ENCODE measurements at places on chromosomes 2 and 18.

DNA sequence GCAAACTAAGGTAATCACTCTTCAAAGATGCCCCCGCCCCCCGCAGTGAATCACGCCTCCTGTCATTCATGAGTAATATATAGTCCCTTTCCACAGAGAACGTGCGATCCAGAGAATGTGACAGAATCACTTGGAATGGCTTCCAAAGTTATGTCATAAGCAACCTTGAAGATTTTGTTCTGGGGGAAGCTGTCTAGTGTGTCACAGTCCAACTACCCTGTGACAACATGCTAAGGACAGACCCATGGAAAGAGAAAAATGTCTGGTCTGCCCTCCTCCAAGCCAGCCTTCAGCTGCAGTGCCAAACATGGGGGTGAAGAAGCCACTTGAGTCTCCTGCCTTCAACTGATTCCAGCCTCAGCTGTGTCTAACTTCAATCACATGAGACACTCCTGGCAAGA, 259.1 kb downstream of the SS18 start:
- no peak for DNase-seq

- no peak for DNase-seq
Observed at GRCh38 chr2:189222468-189223105, 43.0 kb upstream of the COL5A2 start.

DNA sequence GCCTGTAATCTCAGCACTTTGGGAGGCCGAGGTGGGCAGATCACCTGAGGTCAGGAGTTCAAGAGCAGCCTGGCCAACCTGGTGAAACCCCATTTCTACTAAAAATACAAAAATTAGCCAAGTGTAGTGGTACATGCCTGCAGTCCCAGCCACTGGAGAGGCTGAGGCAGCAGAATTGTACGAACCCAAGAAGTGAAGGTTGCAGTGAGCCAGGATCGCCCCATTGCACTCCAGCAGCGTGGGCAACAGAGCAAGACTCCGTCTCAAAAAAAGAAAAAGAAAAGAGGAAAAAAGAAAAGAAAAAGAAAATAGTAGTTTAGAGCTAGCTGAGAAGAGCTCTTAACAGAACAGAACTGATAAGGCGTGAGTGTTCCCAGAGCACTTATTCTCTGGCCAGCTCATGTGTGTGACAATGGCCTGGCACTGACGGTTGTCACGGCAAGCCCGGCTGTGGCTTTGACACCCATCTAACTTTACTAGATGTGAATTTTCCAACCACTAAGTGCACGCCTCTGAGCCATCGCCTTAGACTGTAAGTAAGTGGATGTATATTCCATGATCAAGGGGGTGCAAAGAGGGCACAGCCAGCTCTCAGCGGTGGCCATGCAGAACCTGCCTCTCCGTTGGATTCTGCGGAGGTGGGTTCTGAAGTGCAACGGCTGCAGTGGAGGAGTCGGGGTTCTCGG, 80.0 kb downstream of the ZNF516 start:
- no peak for DNase-seq

- no peak for DNase-seq
Observed at GRCh38 chr2:7895289-7895688, 786.6 kb upstream of the ID2 start.

- no peak for DNase-seq
Observed at GRCh38 chr2:202149936-202150335, 76.9 kb downstream of the KIAA2012 start.

DNA sequence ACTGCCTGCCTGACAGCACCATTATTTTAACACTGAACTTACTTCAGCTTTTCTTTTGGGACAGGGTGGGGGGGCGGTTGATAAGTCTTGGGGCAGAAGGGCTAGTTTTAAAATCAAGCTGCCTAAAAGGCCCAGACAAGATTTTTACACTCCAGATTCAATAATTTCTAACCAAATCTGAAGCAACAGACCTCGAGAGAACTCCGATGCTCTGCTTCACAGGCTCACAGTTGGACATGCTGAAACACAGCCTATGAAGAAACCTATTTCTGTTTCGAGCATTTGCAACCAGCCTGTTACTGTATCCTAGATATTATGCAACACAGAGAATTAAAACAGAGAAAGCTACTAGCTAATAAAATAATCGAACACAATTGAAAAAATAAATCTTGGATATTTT, 1.3 kb upstream of the MYT1L start:
- DNase-seq: no peak

- no peak for DNase-seq
Observed at GRCh38 chr2:54666634-54667265, 56.7 kb upstream of the EML6 start.

DNA sequence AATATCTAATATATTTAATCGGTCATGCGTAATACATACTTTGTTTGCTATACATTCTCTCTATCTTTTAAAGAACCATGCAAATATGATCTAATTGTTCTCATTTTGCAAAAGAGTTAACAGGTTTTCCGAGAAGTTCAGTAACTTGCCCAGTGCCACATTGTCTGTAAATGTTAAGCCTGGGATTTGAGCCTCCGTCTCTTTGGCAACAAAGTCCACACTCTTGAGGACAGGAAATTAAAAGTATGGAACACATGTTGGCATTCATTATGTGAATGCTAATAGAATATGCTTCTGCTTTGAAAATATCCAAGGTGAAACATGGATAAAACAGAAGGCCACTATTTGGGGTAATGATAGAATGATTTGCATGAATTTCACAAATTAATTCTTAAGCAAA, 85.2 kb downstream of the LRP1B start:
- DNase-seq: no peak

GRCh38 chr2:70706026-70706795, 61.8 kb downstream of the ADD2 start:
- no peak for DNase-seq

DNA sequence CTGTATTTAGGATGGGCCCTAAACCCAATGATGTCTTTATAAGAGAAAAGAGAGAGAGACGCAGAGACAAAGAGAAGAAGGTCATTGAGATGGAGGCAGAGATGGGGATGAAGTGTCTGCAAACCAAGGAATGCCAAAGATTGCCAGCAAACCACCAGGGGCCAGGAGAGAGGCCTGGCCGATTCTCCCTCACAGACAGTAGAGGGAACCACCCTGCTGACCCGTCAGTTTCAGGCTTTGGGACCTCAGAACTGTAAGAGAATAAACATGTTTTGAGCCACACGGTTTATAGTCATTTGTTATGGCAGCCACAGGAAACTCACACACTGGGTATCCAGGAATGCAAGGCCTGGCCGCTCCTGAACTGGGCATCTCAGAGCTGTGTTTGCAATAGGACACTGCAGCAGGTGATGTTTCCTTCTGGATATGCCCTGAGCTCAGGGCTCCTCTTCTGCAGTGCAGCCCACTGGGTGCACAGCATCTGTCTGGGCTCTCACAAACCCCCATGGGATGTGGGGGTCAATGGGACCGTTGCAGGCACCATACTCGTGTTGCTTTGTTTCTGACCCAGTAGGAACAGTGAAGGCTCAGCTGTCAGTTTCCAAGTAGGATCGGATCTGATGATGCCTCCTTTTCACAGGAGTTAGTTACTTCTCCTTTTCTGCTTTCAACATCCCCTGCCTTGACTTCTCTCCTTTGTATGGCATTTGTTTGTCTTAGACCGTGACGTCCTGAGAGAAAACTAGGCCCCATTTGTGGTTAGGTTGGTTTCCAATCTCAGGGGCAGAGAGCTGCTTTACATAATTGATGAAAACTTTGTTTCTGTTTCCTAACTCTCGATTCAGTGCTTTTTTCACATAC, 20.8 kb downstream of the PTPN18 start:
- DNase-seq: no peak

DNA sequence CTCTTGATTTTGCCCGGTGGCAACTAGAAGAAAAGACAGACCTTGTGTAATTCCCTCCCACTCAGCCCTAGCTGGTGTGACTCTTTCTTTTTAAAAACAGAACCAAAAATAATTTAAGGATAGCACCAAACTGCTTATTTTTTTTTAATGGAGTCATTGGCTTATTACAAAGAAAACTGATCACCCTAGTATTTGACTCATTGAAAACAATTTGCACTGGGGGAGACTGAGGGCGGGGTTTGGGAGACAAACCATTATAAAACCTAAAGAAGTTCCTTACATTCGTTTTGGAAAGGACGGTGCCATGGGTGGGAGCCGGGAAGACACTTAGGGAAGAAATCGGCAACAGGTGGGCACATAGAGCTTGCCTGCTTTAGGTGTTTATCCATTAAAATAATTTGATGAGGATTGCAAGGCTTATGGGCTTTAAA, 2.5 kb downstream of the PAX3 start:
- no peak for DNase-seq
